ENCODE measurements at places on chromosomes 6 and 20. TPM values are rescaled to one million over a fixed set of nuclear protein-coding genes. Genes with fewer than 3 reads are reported as not detected.

The RIN2 gene
- 24.4 TPM for polyA plus RNA-seq

The NSFL1C gene
- polyA plus RNA-seq: 48.7 TPM

The KHDC1 gene
- polyA plus RNA-seq: 1.5 TPM

The MMP24OS gene
- polyA plus RNA-seq: 7.7 TPM

The MUC21 gene
- not detected for polyA plus RNA-seq

The SYCP2 gene
- polyA plus RNA-seq: 1.4 TPM

The CST4 gene
- not detected for polyA plus RNA-seq

Data from neural cell (in vitro differentiated cells).